RWPE2 (cell line): ENCODE measurements at places on chromosomes 2 and 18.

GRCh38 chr18:13642440-13642827, 83.9 kb downstream of the FAM210A start:
- no peak for DNase-seq

DNA sequence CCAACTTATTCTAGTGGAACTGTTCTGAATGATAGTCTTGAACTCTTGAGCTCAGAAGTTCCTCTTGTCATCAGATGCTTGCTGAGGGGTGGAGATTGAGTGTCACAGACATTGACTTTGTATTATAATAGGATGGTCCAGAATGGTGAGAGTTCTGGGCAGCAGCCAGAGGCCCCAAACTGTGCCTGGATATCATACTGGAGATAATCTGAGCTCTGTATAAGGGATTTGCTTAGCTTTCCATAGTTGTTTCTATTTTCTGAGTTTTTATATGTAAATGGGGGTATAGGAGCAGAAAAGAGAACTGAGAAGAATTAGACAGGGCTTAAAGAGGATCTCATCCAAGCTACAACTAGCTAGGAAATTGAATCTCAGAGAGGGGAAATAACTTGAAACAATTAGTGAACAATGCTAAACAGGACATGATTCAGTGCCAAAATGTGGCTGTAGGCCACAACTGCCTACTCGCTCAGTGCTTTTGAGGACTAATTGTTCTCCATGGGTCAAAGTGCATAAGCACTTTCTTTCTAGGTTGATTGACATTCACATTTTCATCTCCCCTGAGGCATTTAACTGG, 10.1 kb upstream of the LCLAT1 start:
- no peak for DNase-seq

- DNase-seq, result no peak
Measured at GRCh38 chr2:47607005-47607679, 175.8 kb upstream of the MSH6 start.

- DNase-seq, result no peak
Measured at GRCh38 chr2:35220461-35220860, 1135.1 kb upstream of the CRIM1 start.

DNA sequence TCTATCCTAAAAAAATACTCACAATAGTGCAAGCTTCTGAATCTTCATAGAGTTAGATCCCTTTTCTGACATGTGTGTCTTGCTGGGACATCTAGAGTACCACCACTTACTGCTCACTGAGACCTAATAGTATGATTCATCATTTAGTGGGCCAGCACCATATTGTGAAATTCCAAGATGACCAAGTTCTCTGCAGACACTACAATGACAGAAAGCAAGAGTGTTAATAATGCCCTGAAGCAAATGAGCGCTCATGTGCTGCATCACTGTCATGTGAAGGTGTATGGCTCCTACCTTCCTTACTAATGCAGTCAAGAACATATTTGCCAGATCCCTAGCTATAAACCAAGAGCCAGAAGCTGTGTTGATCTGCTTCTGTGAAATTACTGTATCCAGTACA, 606.2 kb upstream of the NXPH2 start:
- DNase-seq, result no peak

GRCh38 chr2:120787111-120787821, 51.6 kb downstream of the GLI2 start:
- no peak for DNase-seq

- no peak for DNase-seq
Measured at GRCh38 chr2:8841932-8842331, 4.5 kb upstream of the KIDINS220 start.

DNA sequence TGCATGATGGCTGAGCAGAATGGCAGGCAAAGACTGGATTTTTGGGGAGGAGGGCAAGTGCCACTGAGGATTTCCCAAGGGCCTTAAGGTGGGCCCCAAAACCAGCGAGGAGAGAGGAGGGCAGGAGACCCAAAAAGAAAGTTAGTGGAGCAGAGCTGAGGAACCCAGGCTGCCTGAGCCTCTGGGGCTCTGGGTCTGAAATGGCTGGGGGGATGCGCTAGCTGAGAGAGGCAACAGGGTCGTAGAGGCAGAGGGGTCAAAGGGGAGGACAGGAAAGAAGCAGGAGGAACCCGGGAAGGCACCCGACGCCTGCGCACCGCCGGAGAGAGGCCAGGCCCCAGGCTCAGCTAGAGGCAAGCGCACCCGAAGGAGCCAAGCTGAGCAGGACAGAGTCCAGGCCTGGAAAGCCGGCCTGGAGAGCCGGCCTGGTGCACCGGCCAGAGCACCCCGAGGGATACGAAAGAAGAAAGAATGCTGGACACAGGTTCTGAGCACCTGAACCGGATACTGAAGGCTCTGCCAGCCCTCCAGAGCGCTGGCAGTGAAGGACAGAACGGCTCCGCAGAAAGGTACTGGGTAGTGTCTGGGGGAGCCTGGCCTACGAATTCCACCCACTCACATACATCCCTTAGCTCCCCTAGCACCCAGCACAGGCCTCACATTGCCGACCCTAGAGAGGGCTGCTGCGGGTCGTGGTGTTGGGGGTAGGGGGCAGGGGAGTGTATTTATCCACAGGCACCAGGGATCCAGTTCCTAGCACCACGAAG, 39.5 kb upstream of the ATP6V1B1 start:
- no peak for DNase-seq

DNA sequence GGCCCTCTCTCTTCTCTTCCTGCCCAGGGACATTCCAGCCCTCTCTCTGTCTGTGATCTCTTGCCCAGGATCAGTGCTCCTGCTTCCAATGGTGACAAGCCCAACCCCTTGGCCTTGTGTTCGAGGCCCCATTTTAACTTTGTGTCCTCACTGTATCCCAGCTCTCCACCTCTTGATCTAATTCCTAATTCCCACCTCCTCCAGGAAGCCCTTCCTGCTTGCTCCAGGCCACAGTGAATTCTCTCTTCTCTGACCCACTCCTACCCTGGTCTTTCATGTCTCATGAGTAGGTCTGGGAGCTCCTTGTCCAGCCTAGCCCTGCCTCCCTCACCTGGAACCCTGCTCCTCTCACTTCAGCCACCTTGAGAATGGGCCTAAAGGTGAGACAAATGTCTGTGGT, 249.1 kb downstream of the CELF4 start:
- DNase-seq, result no peak

GRCh38 chr2:1047485-1047884, 96.8 kb downstream of the SNTG2 start:
- no peak for DNase-seq

DNA sequence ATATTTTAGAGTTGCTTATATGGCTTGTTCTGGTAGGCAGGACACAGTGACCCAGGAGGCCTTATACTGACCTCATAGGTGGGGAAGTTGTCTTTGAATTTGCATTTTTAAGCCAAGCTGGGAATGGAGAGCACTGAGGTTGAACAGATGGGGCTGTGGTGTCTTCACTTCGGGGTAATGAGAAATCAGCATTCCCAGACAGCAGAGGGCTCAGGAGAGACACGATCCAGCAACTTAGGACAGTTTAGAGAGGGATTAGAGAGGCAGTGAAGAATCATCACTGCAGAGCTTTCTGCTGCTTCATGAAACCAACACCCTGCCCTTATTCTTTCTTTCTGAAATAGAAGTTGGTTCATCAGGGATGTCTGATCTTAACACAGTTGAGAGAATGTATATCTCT, 202.4 kb downstream of the TDRD15 start:
- no peak for DNase-seq

- no peak for DNase-seq
Measured at GRCh38 chr18:80252136-80252535, 4.8 kb upstream of the PARD6G start.

DNA sequence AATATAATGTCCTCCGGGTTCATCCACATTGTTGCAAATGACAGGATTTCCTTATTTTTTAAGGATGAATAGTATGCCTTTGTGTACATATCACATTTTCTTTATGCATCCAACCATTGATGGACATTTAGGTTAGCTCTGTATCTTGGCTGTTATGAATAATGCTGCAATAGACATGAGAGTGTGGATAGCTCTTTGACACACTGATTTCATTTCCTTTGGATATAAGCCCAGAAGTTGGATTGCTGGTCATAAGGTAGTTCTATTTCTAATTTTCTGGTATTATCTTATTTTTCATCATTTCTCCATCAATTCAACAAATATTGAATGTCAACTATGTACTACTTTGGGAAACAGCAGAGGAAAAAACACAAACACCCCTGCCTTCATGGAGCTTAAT, 423.3 kb downstream of the MTX2 start:
- no peak for DNase-seq

- no peak for DNase-seq
Measured at GRCh38 chr2:80185091-80185490, 119.5 kb downstream of the LRRTM1 start.

- no peak for DNase-seq
Measured at GRCh38 chr2:84194181-84194580, 264.9 kb downstream of the SUCLG1 start.

GRCh38 chr2:1864981-1865421, 120.7 kb upstream of the PXDN start:
- DNase-seq, result no peak

DNA sequence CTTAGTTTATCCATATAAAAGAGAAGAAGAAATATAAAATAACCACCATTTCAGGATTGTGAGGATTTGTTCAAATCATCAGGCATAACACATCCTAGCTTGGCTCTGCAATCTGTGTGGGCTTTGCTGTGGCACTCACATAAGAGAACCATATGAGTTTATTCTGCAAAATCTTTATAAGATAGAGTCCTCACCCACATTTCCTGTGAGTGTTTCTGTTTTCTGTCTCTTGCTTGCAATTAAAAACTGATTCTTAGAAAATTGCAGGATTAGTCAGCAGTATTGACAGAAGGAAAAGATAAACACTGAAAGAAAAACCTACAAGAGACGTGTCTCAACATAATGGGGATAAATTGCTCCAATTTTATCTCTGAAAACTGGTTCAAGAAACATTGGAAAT, 258.5 kb downstream of the RND3 start:
- no peak for DNase-seq
